ENCODE measurements at places on chromosomes 3 and 15.

- no peak for DNase-seq
Measured at GRCh38 chr15:68218331-68218730, 11.2 kb downstream of the CLN6 start.

DNA sequence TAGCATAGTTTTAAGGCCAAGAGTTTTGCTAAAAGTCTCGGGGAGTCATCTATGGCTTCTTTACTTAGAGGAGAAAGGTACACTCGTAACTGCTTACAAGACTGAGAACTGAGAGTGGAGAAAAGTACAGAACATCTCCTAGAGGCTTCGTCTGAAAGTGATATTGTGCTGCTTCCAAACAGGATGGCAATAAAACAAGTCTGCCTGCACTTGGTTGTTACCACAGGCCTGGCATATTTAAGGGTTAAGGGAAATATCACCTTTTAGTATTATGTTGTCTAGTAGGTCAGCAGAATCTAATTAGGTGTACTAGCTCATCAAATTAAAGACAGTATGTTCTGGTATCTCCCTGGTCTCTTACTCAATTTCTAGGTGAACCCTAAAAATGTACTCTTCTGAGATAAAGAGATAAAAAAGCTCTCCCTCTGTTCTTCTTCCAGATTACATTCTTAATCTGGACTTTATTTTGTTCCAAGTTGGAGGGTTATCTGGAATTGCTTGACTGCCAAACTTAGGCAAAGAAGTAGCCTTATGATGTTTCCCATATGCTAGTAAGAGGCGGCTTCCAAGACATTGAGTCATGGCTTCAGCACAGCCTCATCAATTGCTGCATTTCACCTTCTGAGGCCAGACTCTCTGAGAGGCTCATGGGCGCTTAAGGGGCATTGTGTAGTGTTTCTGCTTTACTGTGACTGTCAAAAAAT is 181.3 kb downstream of the LSAMP start:
- no peak for DNase-seq

DNA sequence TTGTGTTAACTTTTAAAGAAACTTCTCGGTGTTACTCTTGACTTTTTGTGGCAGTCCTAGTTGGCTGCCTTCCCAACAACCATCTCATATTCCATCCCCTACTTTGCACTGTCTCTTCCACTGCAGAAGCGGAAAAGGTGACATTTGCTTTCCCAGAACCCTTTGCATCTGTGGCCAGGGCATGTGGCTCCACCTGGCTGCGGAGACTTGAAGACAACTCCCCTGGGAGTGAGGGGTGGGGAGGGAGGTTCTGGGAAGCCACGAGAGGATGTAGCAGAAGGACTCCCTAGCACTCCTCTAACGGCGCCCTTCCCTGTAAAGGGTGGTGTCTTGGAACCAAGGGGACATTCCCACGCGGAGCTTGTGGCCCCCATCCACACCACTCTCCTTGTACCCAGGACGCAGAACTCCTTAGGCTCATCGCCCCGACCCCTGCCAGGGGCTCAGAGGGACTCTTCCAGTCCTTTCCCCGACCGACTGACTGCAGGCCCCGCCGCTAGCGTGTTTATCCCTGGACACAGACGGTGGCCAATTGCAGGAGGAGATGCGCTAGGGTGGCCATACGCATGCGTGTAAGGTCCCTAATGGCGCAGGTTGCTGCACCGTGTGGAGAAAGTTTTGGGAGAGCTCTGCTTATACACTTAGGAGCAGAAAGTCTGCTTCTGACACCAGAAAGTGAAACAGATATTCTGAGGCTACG is 33.2 kb upstream of the SECISBP2L start:
- no peak for DNase-seq

- DNase-seq, result no peak
Measured at GRCh38 chr15:43194795-43195194, 9.6 kb downstream of the CCNDBP1 start.

DNA sequence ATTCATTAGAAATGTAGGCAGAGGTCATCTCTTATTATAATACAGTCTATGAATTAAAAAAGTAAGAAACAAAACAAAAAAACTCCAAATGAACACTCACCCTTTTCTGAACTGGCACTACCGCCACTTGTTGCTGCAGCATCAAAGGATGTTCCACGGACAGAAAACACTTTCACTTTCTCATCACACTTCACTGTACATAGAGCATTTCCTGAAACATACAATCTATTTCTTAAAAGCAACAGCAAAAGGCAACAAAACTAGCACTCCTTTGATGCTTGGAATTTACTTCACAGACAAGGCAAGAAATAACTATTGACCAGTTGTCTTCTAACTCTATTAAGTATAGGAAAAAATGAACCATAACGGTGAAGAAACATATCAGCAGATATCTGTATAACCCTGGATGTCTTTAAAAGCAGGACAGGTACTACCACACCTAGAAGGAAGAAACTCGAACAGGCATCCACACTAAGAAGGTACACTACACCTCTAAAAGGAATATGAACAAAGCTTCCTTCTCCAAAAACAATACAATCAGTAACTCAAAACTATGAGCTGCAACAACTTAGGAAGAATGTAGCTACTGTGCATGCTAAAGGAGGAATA is 24.9 kb downstream of the ETFA start:
- DNase-seq, result no peak
